Stimulated activated CD4-positive, alpha-beta T cell treated with anti-CD3 and anti-CD28 coated beads, Interleukin-15, amount 100 ng/mL, for 48 hours (primary cell): ENCODE measurements at places on chromosomes 5 and 9.

- no peak for DNase-seq
Observed at GRCh38 chr5:31561946-31562345, 29.8 kb downstream of the C5orf22 start.

GRCh38 chr5:56202483-56202882, 30.6 kb downstream of the ANKRD55 start:
- no peak for DNase-seq

GRCh38 chr5:132895719-132896305, 22.3 kb downstream of the LEAP2 start:
- no peak for DNase-seq

DNA sequence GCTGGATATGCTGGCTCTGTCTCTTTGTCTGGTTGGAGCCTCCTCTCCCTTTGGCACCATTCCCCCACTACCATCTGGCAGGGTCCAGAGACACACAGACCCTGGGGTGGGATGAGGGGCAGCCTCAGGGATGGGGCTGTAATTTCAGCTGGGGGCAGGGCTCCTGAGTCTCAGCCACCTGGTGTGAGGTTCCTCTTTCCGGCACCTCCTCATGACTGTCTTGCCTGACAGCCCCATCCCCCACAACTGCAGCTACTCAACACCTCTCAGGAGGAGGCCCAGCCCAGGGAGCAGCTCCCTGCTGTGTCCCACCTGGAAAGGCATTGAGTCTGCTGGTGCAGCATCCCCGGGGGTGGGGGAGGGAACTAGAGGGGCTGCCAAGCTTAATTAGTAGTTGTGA, 11.7 kb upstream of the RPS14 start:
- DNase-seq: no peak

GRCh38 chr5:149826574-149826973, 96.5 kb downstream of the PPARGC1B start:
- no peak for DNase-seq

GRCh38 chr5:180637962-180638680, 11.3 kb downstream of the FLT4 start:
- no peak for DNase-seq

GRCh38 chr5:69364414-69364813, 4.9 kb downstream of the AK6 start:
- DNase-seq: no peak
